ENCODE measurements at places on chromosomes 2 and 18.
A peak's percentile ranks its signal among the peaks of the same experiment; 100 is the strongest.

- no peak for DNase-seq
These were observed 49.9 kb downstream of the DHRS9 start for GRCh38 chr2:169119123-169119760.

GRCh38 chr2:180255981-180256380, 248.9 kb upstream of the CWC22 start:
- DNase-seq, result no peak

GRCh38 chr2:100262555-100263320, 59.6 kb downstream of the LONRF2 start:
- peak; percentile 34 for DNase-seq

DNA sequence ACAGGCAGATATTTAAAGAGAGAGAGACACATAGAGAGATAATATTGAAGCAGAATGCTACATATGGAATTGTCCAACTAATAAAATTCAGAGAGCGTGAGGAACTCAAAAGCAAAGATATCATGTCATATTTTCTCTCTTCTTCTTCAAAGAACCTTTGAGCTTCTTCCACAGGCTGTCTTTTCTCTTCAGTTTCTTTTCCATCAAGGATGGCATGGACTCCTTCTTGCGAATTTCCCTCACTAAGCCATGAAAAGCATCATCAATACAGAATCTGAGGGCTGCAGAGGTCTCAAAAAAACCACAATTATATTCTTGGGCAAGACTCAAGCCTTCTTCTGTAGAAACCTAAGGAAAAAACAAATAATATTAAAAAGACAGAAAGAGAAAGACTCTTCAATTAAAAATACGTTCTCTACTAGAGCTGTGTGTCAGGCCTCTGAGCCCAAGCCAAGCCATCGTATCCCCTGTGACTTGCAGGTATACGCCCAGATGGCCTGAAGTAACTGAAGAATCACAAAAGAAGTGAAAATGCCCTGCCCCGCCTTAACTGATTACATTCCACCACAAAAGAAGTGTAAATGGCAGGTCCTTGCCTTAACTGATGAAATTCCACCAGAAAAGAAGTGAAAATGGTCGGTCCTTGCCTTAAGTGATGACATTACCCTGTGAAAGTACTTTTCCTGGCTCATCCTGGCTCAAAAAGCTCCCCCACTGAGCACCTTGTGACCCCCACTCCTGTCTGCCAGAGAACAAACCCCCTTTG, 371.9 kb downstream of the RIT2 start:
- DNase-seq, result no peak

DNA sequence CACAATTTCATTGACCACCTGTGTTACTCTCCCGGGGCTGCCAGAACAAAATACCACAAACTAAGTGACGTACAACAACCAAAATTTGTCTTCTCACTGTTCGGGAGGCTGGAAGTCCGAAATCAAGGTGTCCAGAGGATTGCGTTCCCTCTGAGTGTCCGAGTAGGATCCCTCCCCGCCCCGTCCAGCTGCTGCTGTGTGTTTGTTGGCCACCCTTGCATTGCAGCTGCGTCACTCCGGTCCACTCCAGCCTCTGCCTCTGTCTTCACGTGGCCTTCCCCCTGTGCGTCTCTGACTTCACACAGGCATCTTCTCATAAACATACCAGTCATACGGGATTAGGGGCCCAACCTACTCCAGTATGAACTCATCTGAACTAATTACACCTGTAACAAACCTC, 251.8 kb upstream of the SMIM21 start:
- peak; percentile 31 for DNase-seq

- DNase-seq, result no peak
These were observed 181.9 kb upstream of the HAAO start for GRCh38 chr2:42974169-42974720.

DNA sequence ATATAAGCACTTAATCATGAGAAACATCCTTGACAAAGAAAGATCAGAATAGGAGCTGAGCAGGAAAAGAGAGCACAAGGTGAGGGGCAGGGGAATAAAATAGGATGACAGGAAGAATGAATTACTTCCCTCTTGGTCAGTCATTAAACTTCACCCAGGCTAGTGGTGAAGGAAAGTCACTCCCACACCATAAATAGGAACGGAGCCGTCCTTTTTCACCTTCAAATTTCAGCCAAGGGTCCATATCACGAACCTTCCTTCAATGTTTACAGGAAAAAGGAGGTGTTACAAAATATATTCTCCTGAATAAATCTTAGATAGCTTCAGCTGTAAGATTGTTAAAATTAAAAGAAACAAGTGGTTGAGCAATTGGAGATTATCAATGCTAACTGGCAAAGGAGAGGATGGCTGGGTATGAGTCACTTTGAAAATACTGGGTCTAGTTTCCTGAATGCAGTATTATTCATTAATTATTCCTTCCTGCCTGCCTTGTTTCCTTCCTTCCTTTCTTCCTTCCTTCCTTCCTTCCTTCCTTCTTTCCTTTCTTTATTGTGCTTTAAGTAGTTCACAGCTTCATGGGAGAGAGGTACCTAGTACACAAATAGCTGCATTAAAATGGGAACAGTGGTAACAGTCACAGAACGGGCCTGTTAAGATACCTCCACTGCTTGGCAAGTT, 292.3 kb upstream of the ID2 start:
- no peak for DNase-seq

DNA sequence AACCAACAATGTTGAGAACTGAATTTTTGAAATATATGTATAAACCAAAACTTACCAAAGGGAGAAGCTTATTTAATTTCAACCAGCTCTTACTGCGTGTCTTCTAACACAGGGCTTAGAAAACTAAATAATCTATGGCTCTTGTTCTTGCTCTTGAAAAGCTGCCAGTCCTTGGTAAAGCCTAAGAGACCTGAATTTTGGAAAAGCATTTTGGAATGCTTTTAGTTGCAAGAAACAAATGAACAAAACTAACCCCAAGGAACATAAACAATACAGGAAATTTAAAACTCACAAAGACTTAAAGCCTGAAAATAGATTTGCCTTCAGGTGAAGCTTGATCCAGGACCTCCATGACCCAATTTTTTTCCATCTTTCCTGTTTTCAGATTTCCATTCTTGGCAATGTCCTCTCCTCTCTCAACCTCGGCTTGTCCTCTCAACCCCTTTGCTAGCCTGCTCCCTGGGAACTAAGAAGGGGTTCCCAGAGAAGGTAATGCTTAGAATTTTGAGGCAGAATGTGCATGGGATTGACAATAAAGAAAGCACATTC, 169.8 kb upstream of the NCK2 start:
- no peak for DNase-seq

DNA sequence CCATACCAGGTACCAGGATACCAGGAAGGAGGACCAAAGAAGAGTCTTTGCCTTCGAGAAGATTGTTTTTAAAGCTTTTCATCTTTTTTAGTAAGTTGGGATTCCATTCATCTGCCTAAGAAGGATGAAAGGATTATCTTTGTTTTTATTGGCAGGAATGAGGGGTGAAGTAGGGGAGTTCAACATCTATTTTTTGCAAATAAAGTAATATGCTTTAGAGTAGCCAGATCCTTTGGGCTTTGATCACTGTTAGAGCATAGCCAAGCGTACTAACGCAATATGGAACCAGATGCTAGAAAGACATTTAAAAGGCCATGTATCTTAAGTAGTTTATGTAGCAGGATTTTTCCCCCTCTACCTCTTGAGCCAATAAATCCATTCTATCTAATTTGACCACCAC, 133.0 kb downstream of the PRPF40A start:
- DNase-seq, result no peak

- no peak for DNase-seq
These were observed 694 bp downstream of the UNC50 start for GRCh38 chr2:98608962-98609604.

DNA sequence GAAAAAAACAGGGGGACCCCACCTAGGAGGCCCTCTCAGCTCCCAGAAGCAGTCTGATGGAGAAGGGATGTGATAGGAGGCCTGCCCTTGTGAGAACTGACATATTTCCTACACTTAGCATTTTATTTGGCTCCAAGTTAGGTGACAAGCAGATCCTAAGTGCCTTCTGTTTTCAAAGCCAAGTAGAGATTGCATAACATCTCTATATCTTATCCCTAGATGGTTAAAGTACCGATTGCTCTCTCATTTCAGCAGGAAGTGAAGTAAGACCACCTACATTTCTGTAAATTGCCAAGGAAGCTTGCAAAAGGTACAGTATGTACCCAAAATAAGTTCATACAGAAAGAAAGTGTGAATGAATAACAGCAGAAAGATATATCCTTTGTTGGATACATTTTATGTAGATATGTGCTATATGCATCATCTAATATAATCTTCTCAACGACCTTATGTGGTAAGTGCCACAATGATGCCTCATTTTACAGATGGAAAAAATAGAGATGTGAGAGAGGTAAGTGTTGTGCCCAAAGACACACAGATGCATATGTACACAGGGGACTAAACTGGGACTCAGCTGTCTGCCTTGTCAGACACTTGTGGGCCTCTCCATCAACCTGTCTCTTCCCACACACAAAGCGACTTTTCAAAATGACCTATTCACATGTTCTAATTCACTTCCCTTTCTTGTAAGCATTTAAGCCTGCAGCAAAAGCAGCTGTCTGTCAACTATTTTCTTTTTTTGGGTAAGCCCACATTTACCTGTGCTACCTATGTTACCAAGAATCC, 38.9 kb downstream of the DHRS9 start:
- no peak for DNase-seq

DNA sequence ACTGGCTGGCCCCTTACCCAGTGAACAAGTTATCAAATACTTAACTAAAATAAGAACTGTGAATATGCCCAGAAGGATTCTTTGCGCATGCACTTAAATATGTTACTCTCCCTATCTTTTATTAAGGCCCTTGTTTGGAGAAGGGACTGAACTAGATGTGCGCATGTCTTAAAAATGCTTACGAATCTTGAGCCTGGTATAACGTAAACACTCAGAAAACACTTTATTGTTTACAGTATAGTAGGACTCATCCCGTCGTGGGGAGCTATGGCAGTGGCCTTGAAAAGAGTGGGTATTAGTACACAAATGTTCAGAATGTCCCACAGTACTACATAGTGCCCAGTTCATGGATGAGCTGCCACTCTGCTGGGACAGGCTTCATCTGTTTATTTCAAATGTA, 75.9 kb upstream of the MAP4K3 start:
- DNase-seq, result no peak

- no peak for DNase-seq
These were observed 184.2 kb upstream of the COL3A1 start for GRCh38 chr2:188789951-188790350.

- no peak for DNase-seq
These were observed 62.0 kb upstream of the ST3GAL5 start for GRCh38 chr2:85950743-85951142.

All from tibial artery (tissue), 4 donors.